ENCODE measurements at places on chromosomes 6 and 20.

DNA sequence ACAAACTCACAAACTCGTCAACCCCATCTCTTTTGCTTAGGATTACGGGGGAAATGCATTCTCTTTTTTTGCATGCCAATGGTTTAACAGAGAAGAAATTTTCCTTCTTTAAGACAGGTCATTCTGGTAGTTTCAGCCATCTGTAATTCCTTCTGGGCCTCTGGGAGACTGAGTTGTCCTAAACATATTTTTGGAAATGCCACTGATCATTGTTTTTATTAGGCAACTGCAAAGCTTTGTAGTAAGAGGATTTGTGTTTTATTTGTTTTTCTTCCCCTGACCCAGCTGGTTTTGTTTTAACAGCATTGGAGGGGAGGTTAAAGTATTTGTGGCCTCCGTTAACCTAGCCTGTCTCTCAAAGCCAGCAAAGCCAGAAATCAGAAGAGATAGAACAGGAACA lies 73.1 kb upstream of the ISM1 start:
- DNase-seq = no peak

- DNase-seq = no peak
These were observed 12.3 kb upstream of the RAET1L start for GRCh38 chr6:150037526-150038201.

GRCh38 chr6:12608016-12608860 lies 108.3 kb upstream of the PHACTR1 start:
- DNase-seq = no peak

GRCh38 chr6:43630980-43631619 lies 2.0 kb upstream of the GTPBP2 start:
- no peak for DNase-seq

DNA sequence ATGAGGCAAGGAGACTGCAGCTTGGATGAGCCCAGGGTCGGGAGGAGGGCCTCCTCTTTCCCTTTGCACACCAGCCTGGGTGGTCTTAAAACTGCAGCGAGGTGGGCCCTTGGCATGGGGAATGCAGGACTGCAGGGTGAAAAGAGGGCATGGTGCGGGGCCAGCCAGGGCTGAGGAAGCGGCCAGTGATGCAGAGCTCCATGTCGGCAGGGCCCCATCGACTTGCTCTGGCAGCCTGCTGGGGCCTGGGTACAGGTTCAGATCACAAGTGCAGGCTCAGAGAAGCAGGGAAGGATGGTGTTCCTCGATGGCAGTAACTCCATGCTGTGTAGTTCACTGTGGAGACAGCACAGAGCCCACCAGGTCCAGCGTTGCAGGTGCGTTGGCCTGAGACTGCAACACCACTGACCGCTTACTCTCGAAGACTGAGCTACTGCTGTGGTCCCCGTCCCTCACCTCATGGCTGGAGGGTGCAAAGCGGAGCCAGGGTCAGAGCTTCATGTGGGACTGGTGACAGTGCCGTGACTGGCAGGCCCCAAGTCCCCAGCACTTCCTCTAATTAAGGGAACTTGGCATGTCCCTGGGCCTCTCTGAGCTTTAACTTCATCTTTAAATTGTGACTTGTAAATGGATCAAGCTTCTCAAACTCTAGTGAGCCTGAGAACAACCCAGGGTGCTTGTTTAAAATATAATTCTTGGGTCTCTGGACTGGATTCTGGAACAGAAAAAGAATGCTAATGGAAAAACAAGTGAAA lies 223.2 kb downstream of the SYNDIG1 start:
- no peak for DNase-seq

DNA sequence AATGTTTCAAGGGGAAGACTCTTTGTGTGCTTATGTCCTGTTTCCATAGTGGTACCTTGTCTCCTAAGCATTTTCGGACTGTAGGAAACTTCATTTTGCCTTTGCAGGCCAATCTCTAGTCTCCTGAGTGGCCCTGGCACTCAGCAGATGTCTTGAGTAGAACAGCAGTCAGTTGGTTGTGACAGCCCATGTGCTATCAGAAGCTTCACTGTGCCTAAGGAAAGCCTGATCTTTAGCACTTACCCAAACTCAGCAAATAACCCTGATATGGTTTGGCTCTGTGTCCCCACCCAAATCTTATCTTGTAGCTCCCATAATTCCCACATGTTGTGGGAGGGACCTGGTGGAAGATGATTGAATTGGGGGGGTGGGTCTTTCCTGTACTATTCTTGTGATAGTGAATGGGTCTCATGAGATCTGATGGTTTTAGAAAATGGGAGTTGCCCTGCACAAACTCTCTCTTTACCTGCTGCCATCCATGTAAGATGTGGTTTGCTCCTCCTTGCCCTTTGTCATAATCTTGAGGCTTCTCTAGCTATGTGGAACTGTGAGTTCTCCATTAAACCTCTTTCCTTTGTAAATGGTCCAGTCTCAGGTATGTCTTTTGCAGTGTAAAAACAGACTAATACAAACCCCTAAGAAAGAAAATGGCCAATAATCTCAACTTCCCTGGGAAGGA lies 15.9 kb upstream of the SRPK1 start:
- DNase-seq = no peak

DNA sequence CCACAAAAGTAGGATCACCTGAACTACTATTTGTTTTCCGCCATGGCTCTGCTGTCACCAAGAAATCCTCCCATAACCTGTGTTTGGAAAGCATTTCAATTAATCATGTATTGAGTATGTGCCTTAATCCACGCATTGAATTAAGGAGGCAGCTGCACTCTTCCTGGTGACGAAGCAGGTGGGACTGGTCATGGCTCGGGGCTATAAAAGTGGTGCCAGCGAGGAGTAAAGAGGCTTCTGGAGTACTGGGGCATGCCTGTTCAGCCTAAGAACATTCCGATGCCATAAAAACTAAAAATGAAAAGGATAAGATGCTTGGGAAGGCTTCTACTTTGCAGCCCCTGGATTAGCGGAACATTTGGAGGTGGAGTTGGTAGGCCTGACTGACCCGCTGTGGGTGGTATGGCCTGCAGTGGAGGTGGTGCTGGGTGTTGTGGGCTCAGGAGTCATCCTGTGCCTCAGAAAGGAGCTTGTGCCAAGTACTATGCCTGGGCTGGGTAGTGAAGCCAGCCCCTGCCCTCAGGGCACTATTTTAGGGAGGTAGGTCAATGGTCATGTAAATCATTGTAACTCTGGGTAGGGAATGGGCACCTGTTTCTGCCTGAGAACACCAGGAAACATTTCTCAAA lies 110.5 kb downstream of the B3GAT2 start:
- no peak for DNase-seq

- DNase-seq = no peak
These were observed 272.5 kb downstream of the BTBD9 start for GRCh38 chr6:38367231-38367630.

GRCh38 chr6:170186941-170187668 lies 103.8 kb downstream of the DLL1 start:
- no peak for DNase-seq

DNA sequence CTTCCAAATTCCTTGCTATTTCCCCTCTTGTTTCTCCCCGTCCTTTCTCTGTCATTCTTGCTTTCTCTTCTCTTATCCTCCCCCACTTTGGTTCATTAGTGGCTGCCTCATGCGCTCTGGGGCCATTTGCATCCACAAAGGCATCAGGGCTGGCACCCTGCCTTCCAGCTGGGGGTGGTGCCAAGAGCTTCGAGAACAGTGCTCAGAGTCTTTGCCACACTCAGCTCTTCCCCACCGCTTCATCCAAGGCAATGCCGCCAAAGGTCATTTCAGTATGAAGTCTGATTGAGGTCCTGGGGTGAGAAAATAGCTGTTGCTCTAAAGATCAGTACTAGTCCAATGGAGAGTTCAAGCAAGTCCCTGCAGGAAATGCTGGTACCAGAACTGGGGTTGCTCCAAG lies 22.7 kb downstream of the OLIG3 start:
- DNase-seq = no peak

GRCh38 chr6:39608652-39609345 lies 116.4 kb downstream of the KIF6 start:
- no peak for DNase-seq

GRCh38 chr6:79438030-79438429 lies 99.2 kb downstream of the LCA5 start:
- no peak for DNase-seq

GRCh38 chr6:10413850-10414738 lies 780 bp downstream of the TFAP2A start:
- no peak for DNase-seq

GRCh38 chr20:6718662-6719368 lies 48.7 kb upstream of the BMP2 start:
- DNase-seq = no peak

GRCh38 chr6:135323979-135324378 lies 142.9 kb downstream of the MYB start:
- no peak for DNase-seq

DNA sequence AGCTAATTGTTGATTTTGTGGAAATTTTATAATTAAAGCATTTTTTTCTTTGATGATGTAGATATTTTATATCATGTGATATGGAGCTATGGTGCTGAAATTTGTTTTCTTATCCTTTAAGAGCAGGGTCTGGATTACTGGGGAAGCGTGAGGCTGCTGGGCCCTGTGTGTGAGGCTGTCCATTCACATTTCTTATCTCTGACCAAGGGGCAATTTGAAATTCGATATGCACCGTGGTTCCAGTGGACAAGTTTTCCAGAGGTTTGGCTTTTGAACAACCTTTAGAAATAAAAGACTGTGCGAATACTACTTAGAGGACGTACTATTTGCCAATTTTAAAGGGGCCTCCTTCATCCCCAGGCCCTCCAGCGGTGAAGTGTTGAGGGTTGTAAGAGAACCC lies 3.7 kb downstream of the ERMARD start:
- DNase-seq = no peak

DNA sequence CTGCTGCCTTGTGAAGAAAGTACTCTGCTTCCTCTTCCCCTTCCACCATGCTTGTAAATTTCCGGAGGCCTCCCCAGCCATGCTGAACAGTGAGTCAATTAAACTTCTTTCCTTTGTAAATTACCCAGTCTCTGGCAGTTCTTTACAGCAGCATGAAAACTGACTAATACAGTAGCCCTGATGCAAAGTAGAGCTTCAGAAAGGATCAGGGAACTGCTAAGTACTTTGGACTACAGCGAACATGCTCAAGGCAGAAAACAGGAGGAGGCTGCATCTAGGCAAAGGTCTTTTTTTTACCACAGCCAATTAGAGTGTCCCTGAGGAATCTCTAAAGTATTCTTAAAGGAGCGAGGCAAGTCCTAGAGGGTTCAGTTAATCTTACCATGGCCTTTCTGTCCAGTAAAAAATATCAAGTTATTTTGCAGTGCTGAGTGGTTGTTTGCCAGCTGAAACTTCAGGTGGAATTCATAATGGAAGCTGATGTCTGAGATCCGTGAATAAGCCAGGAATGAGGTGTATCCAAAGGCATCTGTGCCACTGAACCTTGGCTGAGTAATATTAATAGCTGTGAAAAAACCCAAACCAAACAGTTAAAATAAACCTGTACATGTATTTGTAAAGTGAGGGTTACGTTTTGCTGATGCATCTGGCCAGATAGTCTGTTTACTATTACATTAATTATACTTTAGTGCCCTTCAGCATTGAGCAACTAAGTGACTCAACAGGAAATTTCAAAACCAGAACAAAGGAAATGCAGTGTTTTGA lies 170.4 kb downstream of the PHF3 start:
- DNase-seq = no peak

- DNase-seq = no peak
These were observed 40.2 kb downstream of the PDYN start for GRCh38 chr20:1953621-1954020.

DNA sequence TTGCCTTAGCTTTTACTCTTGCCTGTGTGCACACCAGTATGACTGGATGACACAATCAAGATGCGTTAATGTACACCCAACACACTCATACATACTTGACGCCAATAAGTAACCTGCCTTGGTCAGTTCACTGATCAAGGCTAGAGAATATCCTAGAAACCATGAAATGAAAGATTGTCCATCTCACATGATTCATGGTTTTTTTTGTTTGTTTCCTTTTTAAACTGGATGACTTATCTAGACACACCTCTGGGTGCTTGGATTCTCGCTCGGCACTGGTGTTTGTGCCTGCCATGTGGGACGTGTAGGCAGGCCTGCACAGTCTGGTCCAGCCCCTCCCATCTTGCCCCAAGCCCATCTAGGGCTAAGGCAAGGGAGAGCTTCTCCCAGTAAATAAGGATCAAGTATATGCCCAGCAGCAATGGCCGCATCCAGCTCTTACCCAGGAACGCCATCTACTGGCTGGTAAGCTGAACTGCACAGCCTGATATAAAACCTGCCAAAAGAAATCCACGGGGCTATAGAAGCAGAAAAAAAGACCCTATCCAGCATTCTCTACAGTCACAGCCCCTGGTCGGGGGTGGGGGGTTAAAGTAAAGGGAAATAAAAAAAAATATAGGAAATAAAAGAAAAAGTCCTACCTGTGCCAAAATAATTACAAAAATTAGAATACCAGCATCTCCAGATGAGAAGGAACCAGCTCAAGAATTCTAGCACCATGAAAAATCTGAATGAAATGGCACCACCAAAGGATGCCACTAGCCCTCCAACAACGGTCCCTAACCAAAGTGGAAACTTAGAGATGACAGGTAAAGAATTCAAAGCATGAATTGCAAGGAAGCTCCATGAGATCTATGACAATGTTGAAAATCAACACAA lies 73.3 kb downstream of the OTOR start:
- DNase-seq = no peak

- DNase-seq = no peak
These were observed 29.8 kb downstream of the SLC13A3 start for GRCh38 chr20:46621492-46621891.

DNA sequence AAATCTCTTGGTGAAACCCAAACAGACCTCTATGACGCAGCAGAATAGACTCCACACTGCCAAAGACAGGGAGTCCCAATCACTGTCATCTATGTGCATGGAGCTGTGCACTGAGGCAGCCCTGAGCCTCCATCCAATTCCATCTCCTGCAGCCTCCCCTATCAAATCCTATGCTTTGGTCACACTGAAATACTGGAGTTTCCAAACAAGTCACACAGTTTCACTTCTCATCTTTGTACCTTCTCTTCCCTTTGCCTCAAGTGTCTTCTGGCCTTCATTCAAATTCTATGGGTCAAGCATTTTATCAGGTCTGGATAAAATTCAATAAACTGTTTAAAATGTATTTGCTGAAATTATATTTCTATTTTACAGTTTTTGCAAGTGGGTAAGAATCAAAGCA lies 38.5 kb downstream of the FBXL4 start:
- no peak for DNase-seq

- DNase-seq = no peak
These were observed 137.3 kb upstream of the PMEPA1 start for GRCh38 chr20:57847104-57847503.

DNA sequence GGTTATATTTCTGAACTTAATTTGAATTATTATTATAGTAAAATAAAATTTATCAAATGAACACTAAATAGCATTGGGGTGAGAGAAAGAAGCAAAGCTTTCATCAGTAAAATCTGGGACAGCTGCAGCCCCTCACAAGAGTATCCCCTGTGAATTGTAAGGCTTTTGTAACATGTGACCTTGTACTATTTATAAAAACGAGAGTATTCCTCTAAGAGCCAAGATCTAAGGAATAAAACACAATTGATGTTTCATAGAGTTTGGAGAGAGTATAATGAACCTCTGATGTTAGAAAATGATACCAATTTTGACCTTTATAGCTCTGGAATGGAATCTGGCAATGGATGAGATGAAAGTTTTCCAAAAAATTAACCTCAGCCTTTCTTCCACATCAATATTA lies 617.2 kb upstream of the ID4 start:
- no peak for DNase-seq

GRCh38 chr6:11260249-11261038 lies 28.0 kb upstream of the NEDD9 start:
- DNase-seq = no peak

Measured in hippocampal formation (tissue), 2 donors.